ENCODE measurements at places on chromosomes 7 and 10.

DNA sequence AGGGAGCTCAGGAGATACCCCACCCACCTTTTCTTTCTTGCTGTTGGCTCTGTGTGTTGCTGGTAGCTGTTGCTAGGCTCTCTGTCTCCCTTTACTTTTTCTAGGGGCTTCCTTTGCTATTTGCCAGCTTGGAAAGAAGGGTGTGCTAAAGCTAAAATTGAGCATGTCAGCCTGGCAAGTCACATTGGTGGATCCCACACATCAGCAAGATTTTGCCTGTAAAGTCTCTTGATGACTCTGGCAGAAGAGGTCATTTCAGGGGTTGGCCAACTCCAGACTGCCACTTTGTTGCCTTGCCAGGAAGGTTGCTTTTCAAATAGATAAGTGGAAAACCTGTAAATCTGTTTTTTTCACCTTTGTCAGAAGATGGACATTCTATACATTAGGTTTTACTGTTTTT is 9.9 kb downstream of the CCNY start:
- no peak for DNase-seq

GRCh38 chr7:100516135-100516812 is 22.7 kb upstream of the AGFG2 start:
- DNase-seq, result peak; percentile 46

- DNase-seq, result no peak
Measured at GRCh38 chr10:45585131-45585530, 87.4 kb downstream of the ZFAND4 start.

DNA sequence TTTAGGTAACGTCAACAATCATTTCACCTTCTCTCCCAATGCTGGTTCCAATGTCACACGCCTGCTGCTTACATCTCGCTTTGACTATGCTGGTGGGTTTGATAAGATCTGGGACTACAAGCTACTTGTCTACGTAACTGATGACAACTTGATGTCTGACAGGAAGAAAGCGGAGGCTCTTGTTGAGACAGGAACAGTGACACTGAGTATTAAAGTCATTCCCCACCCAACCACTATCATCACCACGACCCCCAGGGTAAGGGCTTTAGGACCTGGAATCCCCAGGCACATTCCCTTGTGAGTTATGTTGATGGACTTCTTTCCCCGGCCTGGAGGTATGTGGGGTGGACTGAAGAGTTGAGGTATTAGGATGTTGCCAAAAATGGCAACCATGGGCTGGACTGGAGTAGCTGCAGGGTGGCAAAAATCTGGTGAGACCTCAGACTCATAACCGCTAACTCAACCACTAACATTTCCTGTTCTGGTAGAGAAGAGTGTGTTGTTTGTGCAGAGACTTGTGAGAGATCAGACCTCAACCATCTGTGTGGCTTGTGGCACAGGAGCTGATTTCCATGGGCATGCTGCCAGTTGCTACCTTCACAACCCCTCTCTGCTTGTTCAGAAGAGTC is 59.2 kb downstream of the CDHR3 start:
- DNase-seq, result no peak

DNA sequence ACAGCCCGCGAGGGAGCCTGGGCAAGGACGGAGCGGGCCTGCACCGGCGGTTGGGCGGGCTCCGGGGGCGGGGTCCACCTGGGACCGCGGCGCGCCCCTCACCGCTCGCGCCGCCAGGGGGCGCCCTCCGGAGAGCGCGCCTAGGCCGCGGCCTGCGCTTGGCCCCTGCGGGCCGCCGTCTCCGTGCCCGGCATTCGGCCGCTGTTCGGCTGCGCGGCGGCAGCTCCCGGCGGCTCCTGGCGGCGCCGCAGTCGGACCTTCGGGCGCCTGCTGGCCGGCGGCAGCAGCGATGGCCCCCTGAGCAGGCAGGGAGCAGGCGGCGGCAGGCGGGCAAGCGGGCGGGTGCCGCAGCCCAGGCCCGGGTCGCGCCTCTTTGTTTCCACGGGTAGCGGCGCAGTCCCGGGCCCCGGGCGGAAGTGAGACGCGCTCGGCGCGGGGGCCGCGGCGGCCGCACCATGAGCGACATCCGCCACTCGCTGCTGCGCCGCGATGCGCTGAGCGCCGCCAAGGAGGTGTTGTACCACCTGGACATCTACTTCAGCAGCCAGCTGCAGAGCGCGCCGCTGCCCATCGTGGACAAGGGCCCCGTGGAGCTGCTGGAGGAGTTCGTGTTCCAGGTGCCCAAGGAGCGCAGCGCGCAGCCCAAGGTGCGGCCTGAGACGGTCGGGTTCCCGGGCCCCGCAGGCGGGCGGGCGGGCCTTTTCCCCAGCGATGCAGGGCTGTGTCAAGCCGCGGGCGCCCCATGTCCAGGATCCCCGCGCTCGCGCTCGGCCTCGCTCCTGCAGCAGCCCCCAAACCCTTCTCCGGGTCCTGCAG is at the start of gene INTS15:
Gene INTS15, plus strand, starts transcription at position 193 of the 816 bp plus-strand sequence. Its CDS starts 263 bp downstream, at position 456.
- peak; percentile 74 for DNase-seq

DNA sequence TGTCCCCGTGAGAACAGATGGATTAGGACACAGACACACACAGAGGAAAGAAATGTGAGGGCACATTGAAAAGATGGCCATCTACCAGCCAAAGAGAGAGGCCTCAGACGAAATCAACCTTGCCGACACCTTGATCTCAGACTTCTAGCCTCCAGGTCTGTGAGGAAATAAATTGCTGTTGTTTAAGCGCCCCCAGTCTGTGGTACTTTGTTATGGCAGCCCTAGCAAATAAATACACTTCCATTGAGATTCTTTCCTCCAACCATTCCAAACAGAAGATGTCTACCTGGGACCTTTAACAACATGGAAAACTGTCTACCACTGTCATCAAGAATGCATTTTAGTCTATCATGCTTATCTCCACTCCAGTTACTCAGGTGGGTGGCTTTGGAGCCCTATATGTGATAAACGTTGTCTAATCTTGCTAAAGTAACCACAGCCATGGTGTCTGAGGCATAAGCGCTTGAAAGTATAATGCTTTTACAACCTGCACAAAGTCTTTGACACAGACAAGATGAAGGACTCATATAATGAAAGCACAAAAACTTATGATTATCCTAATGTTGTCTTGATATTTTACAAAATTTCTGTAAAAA is 244.3 kb downstream of the MTERF1 start:
- no peak for DNase-seq

- DNase-seq, result no peak
Measured at GRCh38 chr7:142308918-142309317, 51.1 kb upstream of the PRSS58 start.

GRCh38 chr10:87973635-87974034 is 110.2 kb downstream of the PTEN start:
- no peak for DNase-seq

GRCh38 chr7:107469929-107470328 is at the start of gene GPR22:
Gene GPR22 (plus strand): TSS chr7:107470057. CDS start chr7:107474061, 4,004 bp downstream.
- no peak for DNase-seq

- no peak for DNase-seq
Measured at GRCh38 chr10:4635883-4636282, 190.1 kb upstream of the AKR1E2 start.

- no peak for DNase-seq
Measured at GRCh38 chr7:114109721-114110120, 190.9 kb upstream of the PPP1R3A start.

DNA sequence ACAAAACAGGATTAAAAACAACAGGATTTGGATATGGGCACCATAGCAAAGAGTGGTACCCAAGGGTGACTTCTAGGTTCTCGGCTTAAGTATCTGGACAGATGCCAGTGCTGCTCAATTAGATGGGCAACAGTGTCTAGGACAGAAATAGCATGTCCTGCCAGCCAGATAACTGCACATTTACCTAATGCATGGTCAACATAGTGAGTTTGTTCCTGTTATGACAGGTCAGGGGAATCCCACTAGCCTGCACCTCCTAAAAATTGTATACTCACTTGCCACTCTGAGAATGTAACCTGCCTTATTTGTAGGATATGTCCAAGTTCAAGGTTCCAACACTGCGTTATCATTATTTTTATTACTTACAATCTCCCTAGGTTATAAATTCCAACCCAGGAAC is 471.7 kb downstream of the GRM8 start:
- DNase-seq, result no peak

GRCh38 chr10:55168343-55168742 is 367.3 kb upstream of the PCDH15 start:
- DNase-seq, result no peak

DNA sequence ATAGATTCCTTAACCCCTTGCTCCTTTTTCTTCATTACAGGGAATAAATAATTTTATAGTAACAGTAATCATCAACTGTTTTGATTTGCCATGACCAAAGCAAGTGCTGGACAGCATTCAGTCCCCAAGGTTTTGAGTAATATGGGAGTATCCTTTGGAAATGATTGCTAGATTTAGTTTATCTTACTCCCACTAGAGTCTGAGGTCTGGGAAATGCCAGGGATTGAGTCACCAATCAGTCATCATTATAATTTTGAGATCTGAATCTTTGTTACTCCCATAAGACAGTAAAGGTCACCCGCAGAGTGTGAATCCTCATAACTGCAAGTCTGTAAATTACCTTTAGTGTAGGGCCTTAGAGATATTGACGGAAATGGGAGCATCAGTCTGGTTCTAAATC is 133.7 kb upstream of the SEMA3E start:
- no peak for DNase-seq

DNA sequence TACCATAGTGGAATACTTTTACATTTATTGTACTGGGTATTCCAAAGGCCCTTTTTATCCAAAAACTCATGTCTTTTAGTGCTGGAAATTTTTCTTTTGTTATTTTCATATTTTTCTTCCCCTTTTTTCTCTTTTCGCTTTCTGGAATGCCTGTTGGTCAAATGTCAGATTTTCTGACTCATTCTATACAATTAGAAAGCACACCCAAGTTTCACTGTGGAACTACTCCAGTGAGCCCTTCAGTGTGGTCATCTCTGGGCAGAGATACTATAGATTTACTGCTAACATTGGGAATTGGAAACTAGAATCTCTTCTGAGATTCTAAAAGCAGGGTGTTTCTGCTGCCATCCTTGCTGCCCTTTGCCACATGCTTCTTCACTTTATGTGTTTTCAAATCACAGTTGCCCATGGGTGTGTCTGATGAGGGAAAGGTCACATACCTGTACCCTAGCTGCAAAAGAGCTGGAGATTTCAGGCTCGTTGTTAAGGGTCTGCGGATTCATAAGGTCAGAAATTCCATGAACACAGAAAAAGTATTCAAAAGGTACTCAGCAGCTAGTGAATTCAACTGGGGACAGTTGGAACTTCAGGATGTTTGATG is 5.6 kb upstream of the WASL start:
- DNase-seq, result no peak

DNA sequence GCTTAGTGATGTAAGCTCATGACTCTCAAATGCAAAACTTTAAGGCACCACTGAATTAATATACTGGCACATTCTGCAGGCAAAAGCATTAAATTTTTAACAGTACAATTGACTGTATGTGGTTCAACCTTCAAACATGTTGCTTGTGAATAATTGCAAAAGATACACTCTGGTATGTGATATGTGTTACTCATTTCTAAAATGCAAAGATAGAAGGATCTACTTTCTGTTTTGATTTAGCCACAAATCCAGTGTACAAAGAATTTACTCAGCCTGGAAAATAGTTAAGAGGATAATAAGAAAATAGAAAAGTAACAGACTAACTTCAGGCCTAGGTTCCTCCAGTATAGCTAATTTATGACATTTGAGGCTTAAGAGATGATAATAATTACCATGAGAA is 66.6 kb upstream of the NOBOX start:
- no peak for DNase-seq

GRCh38 chr7:92874567-92874966 is 38.2 kb upstream of the CDK6 start:
- no peak for DNase-seq

DNA sequence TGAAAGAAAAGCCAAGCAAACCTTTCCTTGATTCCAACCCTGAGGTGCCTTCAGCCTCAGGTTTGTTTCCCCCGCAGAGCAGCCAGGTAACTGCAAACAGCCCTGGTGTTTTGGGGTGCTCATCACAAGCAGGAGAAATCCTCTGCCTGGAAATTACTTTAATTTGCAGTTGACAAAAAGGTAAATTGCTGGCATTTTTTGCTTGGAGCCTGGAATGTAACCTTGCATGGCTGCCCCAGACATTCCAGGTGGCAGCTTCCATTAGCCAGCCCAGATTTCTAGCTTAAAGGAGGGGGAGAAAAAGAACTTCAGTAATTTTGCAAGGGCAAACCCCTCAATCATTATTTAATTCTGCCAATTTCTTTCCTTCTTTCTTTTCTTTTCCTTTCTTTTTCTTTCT is 194.4 kb downstream of the MYOF start:
- DNase-seq, result no peak

DNA sequence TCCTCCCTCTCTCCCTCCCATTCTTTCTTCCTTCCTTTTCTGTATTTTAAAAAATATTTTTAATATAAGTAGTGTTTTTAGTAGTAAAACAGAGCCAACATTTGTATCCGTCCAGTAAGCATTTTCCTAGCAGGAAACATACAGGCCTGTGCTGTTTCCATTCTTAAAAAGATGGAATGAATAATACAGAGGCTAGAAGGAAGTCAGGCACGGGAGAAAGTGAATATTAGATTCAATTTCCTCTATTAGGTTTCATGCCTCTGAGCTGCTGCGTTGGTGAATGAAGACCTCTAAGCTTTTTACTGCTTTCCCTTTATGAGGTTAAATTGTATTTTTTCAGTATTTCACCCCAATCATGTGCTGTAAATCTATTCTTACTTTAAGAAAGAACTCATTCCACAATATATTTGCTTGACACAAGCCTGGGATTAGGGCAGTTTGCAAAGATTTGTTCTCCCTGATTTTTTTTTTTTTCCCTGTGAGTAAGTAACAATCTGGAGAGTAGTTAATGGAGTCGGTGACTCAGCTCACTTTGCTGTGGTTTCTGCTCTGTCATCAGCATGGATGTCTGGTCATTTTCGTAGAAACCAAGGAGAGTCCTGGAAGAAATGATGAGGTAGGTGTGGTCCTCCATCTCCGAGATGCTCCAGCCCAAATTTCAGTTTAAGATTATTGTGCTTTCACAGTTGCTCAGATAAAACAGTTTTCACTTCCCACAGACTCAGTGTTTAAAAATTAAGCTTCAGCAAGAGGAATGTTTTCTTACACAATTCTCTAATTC is 76.1 kb upstream of the PITRM1 start:
- DNase-seq, result no peak

- no peak for DNase-seq
Measured at GRCh38 chr7:137306748-137307147, 36.8 kb downstream of the PTN start.

DNA sequence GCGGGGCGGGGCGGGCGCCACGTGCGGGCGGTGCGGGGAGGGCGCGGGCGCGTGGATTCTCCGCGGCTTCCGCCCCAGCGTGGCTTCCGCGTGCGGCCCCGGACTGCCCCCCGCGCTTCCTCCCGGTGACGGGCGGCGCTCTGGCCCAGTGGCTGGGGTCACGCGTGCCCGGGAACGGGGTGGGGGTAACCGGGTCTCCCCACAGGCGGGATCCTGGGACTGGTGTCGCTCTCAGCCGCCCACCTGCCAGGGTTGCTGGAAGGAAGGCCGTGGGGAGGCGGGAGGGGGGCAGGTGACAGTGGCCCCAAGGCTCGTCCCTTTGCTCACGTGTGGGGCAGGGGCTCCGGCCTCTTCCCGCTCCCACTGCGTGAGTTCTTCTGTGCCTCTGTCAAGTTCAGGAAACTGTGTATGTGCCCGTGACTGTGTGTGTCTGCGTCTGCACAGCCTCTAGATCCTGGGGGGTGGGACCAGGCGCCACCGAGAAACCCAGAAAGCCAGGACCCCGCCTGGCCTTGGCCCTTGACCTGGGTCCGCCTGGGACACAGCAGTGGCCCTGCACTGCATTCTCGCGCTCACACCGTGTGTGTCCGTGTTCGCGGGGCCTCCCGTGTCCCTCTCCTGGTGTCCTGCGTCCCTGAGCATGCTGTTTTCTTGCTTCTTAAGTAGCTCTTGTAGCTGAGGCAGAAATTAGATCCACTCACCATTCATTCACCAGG is 919 bp downstream of the MAFK start:
- peak; percentile 52 for DNase-seq

GRCh38 chr7:23662124-23662983 is 17.6 kb upstream of the FAM221A start:
- DNase-seq, result no peak

All from heart left ventricle (tissue), 16 donors.